ENCODE measurements at places on chromosomes 13 and 19.

- DNase-seq, result no peak
These were observed 34.1 kb downstream of the STK24 start for GRCh38 chr13:98542568-98543377.

DNA sequence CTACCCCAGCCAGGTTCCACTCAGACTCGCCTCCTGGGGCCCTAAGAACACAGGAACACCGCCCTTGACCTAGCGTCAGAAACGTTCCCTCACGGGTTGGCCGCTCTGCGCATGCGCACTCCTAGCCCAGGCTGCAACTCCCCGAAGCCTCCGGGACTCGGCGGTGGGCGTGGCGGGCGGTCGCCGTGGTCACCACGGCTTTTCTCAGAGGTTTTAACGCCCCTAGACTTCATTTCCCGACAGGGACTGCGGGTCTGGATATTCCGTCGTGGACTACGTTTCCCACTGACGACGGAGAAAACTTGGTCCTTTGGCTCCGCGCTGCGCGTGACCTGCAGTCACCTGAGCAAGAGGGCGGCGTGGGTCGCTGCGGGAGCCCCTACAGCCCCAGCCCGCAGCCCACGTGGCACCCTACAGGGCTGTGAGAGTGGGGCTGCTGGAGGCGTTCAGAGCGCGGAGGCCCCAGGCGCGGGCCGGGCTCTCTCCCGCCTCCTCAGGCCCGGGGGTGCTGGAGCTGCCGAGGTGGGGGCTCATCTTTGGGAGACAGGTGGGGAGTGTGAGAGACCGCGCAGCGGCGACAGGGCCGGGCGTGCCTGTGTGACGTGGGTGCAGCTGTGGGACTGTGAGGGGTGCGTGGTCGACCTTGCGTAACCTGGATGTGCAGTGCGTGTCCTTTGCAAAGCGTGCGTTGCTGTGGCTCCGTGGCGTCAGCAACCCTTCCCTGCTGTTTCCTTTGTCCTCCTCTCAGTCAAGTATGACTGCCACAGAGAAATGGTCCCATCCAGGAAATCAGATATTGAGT, 38.0 kb upstream of the ZNF573 start:
- peak; percentile 29 for DNase-seq

GRCh38 chr13:105165449-105166125, 1369.9 kb downstream of the EFNB2 start:
- no peak for DNase-seq

DNA sequence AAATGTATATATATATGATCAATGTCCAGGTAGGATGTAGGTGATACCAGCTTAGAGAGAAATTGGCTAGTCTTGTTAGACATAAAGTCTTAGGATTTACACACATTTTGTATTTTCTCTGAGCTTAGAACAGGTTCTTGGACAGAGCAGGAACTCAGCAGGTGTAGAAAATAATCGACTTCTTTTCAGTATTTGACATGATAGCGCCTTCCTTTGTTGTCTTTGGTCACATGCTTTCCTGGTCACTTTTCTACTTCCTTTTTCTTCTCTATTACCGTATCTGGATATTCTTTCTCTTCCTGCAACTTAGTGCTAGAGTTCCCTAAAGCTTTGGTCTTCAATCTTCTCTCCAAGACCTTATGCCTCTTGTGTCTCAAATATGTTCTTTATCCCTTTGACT, 107.4 kb downstream of the LRCH1 start:
- DNase-seq, result no peak

DNA sequence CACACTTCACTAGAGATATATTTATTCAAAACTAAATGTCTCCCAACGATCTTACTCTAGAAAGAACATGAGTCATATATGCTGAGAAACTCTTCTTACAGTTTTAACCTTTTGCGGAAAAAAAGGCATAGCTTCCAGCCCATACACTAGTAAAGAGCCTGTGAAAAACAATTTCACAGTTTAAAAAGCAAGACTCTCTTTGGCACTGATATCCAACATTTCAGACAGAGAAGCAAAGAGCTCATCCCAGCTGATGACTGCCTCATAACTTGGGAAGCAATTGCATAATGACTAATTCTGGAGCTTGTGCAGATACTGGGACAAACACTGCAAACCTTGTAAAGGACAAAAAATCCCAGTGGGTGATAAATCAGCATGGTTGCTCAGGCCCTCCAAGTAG, 88.0 kb downstream of the ENOX1 start:
- no peak for DNase-seq

All from stimulated activated CD4-positive, alpha-beta T cell treated with anti-CD3 and anti-CD28 coated beads, Interleukin-12 subunit alpha, Interleukin-12 subunit beta, amount 100 ng/mL, for 4 hours (primary cell).